ENCODE measurements at places on chromosomes 1 and 21.

GRCh38 chr1:195373856-195374255 lies 1234.4 kb downstream of the KCNT2 start:
- DNase-seq: no peak

DNA sequence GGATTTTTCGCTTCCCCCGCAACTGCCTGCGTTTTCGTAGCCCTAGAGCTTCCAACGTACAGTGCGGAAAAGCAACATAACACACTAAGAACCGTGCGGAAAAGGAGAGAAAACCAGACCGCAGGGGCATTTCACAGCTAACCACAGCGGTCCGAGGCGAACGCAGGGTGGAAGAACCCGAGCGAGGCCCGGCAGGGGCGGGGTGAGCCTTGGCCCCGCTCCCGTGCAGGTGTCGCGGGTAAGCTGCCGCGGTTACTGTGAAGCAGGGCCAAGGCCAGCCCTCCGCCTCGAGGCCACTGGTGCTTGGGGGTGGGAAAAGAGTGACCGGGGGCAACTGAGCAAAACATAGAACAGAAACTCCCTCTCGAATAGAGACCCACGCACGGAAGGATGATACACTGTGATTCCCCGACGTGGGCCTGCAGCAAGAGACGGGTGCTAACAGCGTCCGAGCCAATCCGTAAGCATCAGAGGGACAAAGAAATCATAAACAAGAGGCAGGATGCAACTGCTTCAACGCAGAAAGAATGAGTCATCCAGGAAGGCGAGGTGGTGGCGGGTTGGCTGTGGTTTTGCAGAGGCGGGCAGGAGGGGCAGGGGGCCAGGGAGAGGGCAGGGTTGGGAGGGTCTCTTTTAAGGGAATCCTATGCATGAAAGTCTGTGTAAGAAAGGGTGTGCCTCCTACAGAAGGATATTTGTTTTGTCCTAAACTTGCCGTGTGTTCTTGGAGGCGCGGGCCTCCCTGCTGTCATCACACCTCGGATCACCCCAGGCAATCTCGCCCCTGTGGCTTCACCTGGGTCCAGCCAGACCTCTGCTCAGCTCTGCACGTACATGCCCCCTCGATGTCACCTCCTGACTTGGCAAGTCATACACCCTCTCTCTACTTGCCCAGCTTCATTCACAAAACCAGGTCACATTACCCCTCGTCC lies 7.3 kb downstream of the GNG4 start:
- peak; percentile 56 for DNase-seq

DNA sequence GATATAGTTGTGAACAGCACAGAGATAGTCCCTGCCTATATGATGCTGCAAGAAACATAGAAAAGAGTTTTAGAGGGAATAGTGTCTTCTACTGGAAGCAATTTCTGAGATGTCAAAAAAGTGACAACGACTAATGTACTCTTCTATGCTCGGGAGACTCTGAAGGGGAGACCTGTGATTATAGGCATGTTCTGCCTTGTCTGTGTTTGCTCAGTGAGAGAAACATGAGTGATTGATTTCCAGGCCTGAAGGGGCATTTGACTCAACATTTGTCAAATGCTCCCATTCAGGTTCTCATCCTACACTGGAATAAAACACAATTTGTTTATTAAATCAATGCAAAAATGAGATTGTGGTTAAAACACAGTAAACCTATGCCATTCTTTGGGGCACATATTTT lies 131.8 kb downstream of the CTH start:
- no peak for DNase-seq

- no peak for DNase-seq
These were observed 59.2 kb downstream of the SERBP1 start for GRCh38 chr1:67371043-67371442.

- no peak for DNase-seq
These were observed 280.5 kb upstream of the CAMK1G start for GRCh38 chr1:209302779-209303568.

GRCh38 chr21:26933448-26933847 lies 33.4 kb downstream of the ADAMTS5 start:
- no peak for DNase-seq

DNA sequence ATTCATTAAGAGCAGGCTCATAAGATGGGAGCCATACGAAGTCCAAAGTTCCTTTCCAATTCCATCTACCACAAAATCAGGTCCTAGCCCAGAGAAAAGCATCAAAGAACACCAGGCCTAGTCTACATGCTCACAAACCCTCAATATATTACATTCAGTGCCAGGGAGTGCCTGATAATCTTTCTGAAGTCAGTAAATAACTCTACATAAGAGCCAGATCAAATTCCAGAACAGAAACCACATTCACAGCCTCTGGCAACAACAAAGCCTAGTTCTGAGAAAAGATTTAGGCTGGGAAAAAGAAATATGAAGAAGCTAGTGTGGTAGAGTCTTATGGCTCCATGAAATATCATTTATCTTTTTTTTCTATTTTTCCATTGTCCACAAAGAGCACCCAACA lies 40.5 kb upstream of the RBBP5 start:
- no peak for DNase-seq

DNA sequence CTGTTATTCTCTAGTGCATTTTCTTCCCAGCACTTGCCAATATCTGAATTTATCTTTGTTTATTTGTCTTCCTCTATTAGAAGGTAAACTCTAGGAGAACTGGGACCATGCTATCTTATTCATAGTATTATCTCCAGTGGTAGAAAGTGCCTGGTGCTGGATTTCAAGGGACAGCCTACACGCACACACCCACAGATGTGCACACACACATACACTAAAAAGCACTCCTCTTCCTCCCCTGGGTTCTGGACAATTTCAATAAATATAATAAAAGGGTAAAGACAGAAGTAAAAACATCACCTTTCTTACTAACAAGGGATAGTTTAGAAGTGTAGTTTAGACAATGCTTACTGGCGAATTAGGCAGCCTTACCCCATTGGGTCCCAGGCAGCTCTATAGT lies 28.5 kb upstream of the USP24 start:
- no peak for DNase-seq

DNA sequence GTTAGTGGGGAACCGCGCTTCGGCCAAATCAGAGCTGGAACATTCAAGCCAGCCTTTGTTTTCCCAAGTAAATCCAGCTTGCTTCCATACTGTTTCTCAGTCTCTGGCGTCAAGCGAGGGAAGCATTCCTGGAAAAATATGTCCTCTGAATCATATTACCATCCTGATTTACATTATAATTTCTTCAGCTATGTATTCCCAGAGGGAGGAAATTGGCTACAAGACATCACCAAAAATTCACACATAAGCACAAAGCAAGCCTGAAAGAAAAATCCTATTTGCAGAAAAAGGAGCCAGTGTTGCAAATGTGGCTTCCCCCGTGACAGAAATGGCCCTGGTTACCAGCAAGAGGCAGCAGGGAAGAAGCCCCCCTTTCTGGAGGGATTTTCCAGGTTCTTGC lies 233.3 kb downstream of the KCNJ6 start:
- no peak for DNase-seq

Measured in effector memory CD4-positive, alpha-beta T cell (primary cell).